Cerebellar nuclear complex (tissue), 1 donor: ENCODE measurements at places on chromosomes 7 and 10.

- no peak for DNase-seq
These were observed 16.8 kb upstream of the ZNF467 start for GRCh38 chr7:149790146-149790548.

GRCh38 chr10:73206385-73206784 is 38.5 kb downstream of the FAM149B1 start:
- no peak for DNase-seq

GRCh38 chr7:141272417-141272816 is 198.6 kb downstream of the TMEM178B start:
- DNase-seq, result no peak

DNA sequence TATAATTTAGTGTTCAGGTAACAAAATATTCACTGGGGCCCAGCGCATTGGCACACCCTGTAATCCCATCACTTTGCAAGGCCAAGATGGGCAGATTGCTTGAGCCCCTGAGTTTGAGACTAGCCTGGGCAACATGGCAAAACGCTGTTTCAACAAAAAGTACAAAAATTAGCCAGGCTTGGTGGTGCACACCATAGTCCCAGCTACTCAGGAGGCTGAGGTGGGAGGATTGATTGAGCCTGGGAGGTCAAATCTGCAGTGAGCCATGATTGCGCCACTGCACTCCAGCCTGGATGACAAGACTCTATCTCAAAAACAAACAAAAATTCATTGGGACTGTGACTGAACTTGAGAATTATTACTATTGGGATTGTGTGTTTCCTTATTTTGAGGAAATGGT is 40.4 kb upstream of the TRUB1 start:
- no peak for DNase-seq

- DNase-seq, result no peak
These were observed 295.3 kb upstream of the MKI67 start for GRCh38 chr10:128421371-128422160.
